ENCODE measurements at places on chromosomes 12 and 14.
A peak's percentile ranks its signal among the peaks of the same experiment; 100 is the strongest.

DNA sequence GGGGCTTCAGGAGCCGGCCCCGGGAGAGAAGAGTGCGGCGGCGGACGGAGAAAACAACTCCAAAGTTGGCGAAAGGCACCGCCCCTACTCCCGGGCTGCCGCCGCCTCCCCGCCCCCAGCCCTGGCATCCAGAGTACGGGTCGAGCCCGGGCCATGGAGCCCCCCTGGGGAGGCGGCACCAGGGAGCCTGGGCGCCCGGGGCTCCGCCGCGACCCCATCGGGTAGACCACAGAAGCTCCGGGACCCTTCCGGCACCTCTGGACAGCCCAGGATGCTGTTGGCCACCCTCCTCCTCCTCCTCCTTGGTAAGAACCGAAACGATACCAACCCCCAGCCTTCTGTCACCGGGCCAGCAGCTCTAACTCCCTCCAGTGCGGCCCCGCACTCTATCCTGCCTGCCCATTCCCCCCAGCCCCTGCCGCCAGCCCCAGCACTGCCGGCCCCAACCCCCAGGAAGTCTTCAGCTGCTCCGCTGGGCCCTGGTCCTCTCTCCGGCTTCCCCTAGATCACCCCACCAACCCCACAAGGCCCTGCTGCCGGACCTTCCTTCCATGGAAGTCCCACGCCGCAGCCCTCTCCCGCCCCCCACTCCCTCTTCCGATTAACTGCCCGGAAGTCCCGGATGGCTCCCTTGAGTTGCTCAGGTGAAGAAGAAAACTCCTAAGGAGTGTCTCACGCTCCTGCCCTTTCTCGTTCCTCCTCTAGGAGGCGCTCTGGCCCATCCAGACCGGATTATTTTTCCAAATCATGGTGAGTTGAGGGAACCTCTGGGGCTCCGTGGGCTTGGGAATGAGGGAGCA is 693 bp downstream of the LRP10 start:
- DNase-seq = peak; percentile 79

DNA sequence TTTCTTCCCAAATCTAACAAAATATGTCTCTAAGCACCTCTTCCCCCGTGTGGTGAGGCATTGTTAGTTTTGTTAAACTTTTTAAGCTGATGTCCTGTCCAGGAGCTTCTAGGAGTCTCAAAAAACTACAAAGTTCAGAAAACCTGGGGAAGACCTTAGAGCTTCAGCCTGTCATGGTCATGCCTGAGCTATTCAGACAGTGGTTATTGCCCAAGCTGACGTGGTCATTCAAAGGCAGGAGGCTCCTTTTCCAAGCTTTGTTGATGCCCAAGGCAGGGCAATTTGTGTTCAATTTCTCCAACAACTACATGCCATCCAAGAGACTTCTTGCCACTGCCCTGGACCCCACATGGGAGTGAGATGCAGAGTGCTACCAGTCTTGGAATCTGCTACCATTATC is 5.8 kb upstream of the LYZ start:
- DNase-seq = no peak

DNA sequence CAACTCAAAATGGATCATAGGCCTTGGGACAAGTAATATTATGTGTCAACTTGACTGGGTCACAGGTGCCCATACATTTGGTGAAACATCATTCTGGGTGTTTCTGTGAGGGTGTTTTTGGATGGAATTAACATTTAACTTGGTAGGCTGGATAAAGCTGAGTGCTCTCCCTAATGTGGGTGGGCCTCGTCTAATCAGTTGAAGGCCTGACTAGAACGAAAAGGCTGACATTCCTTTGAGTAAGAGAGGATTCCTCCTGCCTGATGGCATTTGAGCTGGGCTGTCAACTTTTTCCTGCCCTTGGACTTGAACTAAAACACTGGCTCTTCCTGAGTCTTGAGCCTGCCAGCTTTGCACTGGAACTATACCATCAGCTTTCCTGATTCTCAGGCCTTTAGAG is 93.4 kb upstream of the ESRRB start:
- no peak for DNase-seq

- DNase-seq = no peak
Measured at GRCh38 chr12:110550981-110551380, 32.1 kb downstream of the PPTC7 start.

DNA sequence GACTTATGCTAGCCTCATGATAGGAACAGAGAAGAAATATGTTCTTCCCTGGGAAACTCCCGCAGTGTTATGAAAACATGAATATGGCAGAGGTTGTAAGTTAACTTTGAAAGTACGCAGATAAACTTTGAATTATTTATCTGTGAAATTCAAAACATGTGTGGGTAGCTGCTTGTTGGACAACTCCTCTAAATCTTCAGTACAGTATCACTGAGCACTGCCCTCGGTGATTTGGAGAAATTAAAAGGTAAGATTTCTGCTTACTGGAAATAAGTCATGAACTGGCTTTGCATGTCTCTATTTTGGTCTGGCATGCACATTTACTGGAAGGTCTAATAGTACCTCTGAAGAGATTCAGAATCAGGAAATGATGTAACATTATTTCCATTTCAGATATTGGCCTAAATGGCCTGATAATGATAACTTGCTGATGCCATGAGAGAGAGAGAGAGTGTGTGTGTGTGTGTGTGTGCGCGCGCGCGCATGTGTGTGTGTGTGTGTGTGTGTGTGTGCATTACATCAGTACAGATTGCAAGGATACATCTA is 1441.9 kb upstream of the FLRT2 start:
- DNase-seq = peak; percentile 81

DNA sequence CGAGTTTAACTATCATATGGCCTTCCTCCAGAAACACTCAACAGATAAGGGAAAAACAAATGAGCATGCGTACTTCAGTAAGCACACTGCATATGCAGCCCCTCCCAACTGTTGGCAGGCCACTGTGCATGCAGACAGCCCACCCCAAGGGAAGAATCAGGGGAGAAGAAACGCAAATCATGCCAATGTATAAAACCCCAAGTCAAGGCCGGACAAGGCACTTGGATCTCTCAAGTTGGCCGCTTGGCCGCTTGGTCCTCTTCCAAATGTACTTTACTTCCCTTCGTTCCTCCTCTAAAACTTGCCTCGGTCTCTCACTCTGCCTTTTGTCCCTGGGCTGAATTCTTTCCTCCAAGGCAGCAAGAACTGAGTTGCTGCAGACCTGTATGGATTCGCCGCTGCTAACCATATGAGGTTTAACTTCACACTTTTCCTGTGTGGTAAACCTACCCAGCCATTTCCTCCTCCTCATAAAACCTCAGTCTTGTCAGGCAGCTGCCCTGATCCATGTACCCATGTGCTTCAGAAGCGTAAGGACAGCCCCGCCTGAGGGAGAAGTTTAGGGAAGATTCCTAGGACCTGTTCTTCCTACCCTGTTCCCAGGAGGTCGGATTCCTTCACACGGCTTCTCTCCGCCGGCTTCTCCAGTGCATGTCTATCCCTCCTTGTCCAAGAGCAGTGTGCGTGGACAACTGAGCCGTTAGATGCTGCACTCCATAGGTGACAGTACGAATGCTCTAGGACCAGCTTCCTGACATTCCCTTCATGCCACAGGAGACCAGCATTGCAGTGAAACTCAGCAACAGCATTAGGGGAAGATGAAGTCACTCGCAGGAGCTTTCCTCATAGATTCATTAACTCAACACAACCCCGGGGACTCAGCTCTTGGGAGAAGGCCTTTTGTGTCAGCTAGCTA is 188.0 kb downstream of the MON2 start:
- no peak for DNase-seq

- no peak for DNase-seq
Measured at GRCh38 chr14:58994130-58994529, 194.3 kb upstream of the DAAM1 start.

- no peak for DNase-seq
Measured at GRCh38 chr12:109981311-109981710, 14.9 kb downstream of the GIT2 start.

DNA sequence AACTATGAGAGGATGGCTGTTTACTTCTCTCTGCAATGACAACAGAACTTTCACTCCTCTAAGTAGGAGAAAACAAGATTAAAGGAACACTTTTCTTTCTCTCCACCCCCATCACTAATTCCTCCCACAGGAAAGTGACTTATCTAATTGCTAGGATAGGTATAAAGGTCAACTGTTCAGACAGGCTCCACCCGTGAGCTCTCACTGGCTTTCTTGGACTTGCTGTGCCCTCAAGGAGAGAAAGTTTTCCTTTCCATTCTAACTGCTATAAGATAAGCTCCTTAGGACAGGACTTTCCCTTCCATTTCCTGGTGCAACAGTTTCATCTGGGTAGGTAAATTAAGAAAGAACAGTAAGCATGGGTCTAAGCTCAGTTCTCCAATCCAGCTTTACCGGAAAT is 4.8 kb downstream of the SLC41A2 start:
- DNase-seq = no peak

DNA sequence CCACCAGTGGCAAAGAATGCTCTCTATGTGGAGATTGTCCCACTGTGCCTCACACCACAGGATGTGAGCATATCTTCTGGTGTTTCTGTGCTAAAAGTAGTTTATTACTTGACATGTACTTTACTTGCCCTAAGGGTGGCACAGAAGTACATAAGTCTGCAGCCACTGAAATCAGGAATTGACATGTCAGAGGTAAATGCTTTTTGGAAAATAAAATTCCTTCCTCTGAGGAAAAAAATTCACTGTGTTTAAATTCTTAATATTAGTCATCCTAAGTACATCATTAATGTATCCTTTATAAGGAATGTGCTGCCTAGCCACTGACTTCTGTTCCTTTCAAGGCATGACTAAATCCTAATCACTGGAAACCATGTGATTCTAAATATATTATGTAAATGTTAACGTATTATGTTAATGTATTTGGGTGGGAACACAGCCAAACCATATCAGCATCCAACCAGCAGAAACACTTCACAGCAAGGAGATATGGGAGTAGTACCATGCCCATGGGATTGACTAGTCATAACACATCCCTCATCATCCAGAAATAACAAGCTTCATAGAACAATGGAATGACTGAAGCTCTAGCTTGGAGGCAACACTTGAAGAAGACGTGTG is 239.7 kb upstream of the PPFIA2 start:
- peak; percentile 44 for DNase-seq

DNA sequence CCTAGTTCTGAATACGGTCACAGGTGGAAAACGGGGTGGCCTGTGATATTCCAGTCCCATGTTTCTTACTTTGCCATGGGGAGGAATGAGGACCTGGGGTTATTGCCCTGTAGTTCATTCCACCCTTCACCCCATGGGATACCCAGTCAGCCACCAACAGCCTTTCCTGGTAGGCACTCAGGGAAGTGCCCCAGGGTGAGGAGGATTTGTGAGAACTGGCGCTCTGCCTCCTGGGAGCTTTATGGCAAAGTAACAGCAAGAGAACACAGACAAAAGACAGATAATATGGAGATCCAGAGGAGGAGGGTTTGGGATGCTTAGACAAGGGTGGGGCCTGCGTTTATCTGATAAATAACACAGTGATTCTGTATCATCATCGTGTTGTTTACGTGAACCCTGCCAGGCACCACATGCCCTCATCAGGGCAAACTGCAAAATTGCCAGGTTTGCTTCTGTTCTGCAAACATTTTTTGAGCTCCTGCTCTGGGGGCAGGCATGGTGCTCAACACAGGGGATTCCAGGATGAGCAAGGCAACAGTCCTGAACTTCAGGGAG is 223.5 kb downstream of the SLC41A2 start:
- DNase-seq = no peak

DNA sequence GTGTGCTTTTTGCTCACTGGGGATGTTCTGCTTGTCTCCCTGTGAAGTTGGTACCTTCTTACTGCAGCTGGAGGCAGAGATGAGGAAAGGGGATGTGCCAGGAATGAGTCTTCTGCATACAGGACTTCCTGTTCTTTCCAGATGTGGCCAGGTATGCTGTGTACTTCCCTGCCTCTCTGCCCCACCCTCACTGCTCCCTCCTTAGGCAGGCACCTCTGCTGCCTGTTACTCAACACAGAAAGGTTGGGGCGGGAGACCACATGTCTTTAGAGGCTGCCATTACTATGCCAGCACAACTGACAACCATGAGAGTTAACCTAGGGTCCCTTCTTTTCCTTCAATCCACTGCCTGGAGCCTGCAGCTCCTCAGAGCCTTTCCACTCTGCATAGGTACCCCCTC is 2.0 kb upstream of the OAS3 start:
- DNase-seq = no peak

DNA sequence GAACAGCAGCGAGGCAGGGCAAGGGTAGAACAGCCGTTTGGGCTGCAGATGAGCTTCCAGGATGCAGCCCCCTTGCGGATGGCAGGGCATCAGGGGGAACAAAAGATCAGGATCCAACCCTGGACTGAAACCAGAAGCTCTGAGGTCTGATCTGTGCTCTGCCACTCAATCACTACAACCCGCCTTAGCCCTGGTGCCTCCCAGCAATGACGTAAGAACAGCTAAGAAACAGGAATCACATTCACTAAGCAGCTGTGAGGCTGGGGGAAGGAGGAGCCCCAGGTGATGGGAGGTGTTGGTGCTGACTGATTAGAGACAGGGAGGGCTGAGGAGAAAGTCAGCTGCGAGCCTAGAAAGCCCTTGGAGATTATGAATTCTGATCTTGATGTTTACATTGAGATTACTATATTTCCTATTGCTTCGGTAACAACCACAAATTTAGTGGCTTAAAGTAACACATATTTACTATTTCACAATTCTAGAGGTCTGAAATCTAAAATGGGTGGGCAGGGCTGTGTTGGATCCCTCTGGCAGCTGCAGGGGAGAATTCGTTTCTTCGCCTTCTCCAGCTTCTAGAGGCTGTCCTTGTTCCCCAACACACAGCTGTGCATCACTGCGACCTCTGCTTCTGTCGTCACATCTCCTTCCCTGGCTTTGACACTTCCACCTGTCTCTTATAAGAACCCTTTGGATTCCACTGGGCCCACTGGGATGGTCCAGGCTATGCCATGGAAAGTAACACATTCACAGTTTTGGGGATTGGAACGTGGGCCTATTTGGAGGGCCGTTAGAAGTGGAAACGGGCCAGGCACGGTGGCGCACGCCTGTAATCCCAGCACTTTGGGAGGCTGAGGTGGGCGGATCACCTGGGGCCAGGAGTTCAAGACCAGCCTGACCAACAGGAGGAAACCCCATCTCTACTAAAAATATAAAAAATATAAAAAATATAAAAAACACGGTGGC is 6.1 kb upstream of the CD9 start:
- DNase-seq = no peak

GRCh38 chr12:19436931-19437330 is 2.4 kb upstream of the AEBP2 start:
- no peak for DNase-seq

- peak; percentile 86 for DNase-seq
Measured at GRCh38 chr14:68665131-68665530, 127.7 kb downstream of the ZFP36L1 start.

DNA sequence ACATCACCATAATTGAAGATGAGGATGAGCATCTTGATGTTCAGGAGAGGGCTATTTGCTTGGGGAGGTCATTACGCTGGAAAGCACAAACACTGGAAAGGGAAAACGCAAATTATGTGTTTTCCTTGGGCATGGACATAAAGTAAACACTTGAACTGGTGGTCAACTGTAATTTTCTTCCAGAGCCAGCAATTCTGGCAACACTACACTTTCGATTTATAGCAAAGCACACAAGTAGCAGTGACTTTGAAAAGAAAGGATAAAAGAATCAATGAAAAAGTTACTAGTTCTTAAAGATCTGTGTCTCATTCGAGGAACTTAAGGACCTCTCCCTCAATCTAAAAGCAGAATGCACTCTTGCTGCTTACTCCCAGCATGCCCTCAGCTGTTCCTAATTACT is 2.2 kb downstream of the CLEC14A start:
- no peak for DNase-seq
